ENCODE measurements at places on chromosomes 12 and 14.

DNA sequence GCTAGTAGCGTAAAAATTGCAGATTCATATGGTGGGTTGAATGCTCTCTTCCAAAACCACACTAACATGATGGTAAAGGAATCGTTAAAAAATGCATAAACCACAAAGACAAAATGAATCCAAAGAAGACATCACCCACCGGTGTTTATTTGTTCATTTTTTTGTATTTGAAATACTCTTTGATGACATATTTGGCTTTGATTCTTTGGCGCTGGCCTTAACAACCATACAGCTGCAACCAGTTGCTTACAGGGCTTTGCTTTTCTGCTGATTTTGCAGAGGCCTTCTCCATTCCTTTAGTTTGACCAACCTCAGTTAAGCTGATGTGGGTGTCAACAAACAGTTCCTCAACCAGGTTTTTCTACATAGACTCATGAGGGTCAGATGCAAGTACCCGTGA, 103.5 kb downstream of the CACNA1C start:
- DNase-seq: no peak

DNA sequence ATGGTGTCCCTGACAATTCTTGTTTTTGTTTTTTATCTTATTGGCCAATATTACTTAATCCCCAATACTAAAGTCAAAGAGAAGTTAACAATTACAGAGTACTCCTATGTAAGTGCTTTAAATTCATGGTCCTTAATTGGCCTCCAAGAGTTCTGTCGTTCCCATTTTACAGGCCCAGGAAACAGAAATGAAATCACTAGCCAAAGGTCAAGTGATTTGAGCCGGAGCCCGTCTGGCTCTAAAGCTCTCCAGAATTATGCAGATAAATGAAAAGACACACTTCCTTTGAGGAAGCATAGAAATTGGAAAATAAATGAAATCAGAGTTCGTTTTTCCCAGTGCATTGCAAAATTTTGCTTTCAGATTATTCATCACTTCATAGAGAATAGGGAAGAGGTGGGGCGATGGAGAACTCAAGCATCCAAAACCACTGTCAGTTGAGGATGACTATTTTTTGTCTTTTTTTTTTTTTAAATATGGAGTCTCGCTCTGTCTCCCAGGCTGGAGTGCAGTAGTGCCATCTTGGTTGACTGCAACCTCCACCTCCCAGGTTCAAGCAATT, 78.5 kb downstream of the MAP1LC3B2 start:
- DNase-seq: no peak

DNA sequence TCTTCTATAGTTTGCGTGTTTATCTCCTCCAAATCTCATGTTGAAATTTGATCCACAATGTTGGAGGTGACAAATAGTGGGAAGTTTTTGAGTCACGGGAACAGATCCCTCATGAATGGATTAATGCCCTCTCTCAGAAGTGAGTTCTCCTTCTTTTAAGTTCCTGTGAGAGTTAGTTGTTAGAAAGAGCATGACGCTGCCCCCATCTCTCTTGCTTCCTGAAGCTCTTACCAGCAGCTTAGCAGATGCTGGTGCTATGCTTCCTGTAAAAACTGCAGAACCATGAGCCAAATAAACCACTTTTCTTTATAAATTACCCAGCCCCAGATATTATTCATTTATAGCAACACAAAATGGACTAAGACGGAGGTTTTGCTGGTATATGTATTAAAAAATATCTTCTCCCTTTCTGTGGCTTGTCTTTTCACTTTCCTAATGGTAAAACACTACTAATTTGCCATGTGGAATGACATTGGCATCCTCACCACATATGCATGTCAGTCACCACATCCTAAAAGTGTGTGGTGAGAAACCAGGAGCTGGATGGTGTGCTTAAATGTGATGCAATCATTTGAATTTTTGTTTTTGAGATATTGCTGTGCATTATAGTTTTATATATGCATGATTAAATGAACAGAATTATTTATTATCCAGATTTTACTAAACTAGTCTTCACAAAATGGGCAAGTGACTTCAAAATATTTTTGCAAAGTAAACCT, 449.3 kb downstream of the ADAMTS20 start:
- no peak for DNase-seq

DNA sequence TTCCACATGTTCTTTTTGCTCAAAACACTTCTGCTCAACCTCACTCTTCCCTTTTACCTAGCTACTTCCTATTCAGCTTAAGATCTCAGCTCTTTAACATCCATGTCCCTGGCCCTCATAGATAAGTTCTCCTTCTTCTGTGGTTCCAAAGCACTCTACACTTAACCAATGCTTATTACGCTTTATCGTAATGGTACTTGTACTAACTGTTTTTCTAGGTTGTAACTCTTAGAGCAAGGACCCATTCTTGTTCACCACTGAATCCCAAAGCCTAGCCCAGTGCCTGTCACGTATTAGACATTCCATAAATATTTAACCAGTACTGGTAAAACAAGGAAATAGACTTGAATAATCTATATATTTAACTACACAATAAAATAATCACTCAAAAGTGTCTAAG, 5.3 kb downstream of the SLC41A2 start:
- no peak for DNase-seq

DNA sequence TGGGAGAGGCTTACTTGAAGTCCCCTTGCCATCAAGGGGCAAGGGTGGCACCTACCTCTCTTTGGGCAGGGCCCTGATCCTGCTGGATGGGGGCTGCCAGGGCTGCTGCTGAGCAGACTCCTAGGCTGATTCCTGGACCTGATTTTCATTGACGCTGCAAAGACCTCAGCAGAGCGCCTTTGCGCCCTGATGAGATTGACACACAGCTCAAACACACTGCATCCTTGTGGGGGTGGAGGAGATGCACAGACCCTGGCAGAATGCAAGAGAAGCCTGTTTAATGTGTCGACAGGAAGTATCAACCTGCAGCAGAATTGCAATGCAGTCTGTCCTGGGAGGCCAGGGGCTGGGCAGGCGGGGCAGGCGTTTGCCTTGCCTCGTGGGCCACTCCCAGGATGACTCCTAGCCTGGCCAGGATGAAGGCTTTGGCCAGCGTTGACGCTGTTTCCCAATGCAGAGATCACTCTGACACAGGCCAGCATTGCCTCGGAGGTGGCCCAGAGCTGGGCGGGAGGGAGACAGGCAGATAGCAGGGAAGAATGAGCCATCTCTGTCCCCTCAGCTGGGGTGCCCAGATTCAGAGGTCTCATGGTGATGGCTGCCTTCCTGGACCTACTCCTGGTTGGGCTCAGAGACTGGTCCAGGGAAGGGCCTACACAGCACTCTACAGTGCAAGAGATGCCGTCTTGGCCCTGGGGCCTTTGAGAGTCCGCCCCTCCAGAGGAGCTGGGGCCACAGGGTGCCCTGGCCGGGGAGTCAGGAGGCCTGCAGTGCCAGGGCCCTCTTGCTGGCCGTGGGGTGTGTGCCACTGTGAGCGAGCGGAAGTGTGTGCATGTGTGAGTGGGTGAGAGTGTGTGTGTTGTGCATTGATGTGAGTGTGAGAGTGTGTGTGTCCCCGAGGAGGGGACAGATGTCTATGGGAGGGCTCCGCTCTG, 108.3 kb downstream of the KIF26A start:
- DNase-seq: no peak

- DNase-seq: no peak
These were observed 1.7 kb downstream of the DYNLL1 start for GRCh38 chr12:120497524-120498150.

- DNase-seq: no peak
These were observed 20.2 kb downstream of the TMX1 start for GRCh38 chr14:51260225-51260624.

DNA sequence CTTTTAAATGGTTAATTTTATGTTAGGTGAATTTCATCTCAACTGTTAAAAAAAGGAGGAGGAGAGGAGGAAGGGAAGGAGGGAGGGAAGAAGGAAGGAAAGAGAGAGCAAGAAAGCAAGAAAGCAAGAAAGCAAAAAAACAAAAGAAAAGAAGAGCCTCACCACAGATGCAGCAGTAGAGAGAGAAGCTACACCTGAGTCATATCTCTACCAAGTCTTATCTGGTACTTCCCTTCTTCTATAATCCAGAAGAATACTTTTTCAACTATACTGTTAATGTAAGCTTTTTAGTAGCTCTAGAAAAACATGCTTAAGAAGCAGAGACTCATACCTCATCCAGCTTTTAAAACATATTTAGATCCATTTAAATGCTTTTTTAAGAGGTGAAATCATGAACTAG, 5.6 kb upstream of the IL26 start:
- no peak for DNase-seq

DNA sequence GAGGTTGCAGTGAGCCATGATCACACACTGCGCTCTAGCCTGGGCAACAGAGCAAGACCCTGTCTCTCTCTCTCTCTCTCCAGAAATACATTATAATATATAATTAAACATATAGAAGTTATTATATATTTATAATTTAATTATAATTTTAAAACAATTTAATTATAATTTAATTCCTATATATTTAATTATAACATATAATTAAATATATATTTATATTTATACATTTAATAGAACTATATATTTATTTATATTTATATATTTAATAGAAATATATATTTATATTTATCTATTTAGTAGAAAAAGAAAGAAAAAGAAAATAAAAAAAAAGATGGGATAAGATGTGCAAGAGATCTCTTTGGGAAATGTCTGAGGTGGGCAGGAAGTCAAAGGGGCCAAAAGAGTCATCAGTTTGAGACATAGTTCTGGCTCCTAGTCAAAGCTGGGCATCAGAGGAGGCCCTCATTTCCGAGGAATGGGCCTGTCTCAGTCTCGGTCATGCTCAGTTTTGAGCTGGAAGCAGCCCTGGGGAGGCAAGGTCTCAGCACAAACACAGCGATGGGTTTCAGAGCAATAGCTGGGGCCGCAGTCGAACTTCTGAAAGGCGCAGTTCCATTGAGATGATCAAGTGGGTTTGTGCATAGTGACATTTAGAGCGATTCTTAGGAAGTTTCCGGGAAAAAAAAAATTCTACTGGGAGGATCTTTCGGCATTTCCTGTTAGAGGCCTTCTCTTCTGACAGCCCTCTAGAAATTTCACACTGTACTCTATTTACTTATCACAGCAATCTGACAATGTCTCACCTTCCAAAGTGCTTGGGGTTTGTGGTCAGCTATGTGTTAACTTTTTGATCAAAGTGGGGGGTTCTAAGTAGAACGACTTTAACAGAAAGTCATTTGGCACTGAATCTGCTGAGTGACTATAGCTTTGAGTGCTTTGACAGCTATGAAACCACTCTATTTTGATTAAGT, 58.7 kb upstream of the GZMB start:
- no peak for DNase-seq

- DNase-seq: no peak
These were observed 84.7 kb upstream of the LGR5 start for GRCh38 chr12:71354871-71355270.

Measured in esophagus squamous epithelium (tissue), 5 donors.